ENCODE measurements at places on chromosomes 2 and 18.

DNA sequence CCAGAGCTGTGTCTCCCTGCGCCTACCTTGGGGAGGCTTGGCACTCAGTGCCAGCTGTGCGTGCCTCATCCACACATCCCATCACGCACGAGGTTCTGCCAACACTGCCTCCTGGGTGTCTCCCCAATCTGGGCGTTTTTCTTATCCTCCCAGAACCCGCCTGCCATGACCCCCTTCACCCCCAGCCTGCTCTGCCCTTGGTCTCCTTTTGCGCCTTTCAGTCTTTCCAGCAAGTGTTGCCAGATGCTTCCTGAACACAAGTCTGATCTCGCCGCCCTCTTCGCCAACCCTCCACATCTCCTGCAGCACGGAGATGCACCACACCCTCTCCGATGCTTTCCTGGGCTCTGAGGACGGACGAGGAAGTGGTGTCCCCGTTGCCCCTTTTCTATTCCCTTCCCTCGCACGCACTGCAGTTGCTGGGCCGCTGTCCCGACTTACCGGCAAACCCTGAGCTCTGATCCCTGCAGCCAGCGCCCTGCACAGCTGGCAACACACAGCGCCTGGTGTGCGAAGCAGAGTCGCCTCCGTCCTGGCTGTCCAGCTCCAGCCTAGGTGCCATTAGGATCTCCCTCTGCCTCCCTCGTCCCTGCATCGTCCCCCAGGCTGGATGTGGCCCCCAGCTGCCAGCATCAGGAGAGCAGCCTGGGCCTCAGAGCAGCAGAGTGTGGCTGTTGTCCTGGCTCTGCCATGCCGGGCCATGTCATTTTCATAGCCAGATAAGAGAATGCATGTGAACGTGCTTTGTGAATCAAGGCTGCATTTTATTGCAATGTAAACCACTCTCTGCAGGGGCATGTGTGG is 22.6 kb upstream of the ALLC start:
- DNase-seq = no peak

DNA sequence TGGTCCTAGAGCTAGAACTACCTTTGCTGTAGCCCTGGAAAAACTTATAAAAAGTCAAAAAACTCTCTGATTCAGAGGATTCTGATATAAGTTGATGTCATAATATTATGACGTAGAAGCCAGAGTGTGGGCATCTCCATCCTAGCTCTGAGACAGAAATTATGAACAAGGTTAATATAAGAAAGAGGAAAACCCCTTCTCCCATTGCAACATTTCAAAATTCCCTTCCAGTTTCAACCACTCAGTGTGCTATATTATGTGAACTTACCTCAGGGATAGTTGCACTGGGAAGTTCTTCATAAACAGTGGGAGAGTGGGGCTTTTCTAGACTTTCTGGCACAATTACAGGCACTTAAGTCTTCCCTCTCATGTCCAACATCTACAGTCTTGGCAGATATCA is 171.6 kb downstream of the PIK3C3 start:
- no peak for DNase-seq

DNA sequence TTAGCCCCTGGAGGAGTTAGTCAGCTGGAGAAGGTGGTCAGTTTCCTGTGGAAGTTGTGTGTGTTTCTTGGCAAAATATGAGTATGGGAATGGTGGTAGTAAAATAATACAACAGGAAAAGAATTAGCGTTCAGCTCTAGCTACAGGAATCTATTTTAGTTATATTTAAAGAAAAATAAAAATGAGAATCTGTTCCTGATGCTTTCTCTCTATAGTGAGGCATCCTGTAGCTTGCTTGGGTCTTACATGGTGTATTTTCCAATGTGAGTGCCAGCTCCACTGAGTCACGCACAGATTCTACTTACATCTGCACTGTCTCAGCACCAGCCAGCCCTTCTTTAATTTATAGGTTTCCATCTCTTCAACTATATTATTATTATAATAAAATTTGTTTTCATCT is 132.2 kb downstream of the BIRC6 start:
- no peak for DNase-seq

GRCh38 chr18:4586731-4587130 is 131.6 kb upstream of the DLGAP1 start:
- no peak for DNase-seq

GRCh38 chr2:162574615-162575452 is 230.9 kb downstream of the GCA start:
- DNase-seq = no peak

- DNase-seq = no peak
Measured at GRCh38 chr2:31693882-31694281, 113.1 kb upstream of the SRD5A2 start.

GRCh38 chr2:15184491-15184890 is 376.6 kb downstream of the NBAS start:
- DNase-seq = no peak

DNA sequence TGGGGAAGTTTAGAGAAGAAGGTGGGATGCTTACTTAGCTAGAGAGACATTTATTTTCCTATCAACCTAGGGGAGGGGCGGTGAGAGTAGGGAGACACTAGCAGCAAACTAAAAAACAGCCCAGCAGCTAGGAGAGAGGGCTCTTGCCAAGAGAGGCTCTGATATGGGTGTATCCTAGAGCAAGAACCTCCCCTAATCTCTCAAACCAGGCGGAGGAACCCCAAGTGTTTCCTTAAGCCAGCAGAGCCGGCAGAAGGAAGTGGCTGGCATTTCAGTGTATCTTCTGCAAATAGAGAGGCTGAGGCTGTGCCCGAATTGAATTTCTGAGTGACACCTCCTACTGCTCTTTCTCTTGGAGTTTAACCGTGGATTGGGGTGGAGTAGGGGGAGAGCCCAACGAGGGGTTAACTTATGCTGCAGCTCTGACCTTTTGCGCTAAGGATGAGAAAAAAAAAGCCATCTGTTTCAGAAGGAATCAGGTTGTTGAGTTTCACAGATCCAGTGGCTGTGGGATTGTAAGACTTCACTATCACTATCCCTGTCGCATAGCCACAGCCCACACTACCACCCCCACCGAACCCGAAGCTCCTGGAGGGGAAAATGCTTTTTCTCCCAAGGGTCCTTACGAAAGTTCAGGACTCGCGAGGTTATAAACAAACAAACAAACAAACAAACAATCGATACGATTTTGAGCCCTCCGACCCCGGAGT is 1.4 kb downstream of the ST8SIA5 start:
- no peak for DNase-seq

DNA sequence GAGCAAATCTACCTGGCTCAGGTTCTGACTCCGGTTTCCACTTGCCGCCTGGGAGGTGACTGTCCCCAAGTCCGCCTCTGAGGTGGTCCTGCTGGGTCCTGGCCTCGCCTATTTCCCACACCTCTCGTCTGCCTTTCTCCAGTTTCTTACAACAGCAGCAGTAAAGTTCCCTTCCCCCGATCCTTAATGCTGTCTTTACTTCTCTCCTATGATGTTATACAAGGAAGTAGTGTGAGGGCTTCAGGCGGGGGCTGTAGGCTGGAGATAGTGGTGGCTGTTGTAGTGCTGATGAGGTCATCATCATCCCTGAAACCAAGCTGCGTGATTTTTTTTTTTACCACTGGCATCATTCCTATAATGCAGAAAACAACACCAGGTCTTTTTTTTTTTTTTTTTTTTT is 18.9 kb downstream of the TGIF1 start:
- DNase-seq = no peak

Data from bronchial epithelial cell (primary cell).